ENCODE measurements at places on chromosomes 7 and 10.

DNA sequence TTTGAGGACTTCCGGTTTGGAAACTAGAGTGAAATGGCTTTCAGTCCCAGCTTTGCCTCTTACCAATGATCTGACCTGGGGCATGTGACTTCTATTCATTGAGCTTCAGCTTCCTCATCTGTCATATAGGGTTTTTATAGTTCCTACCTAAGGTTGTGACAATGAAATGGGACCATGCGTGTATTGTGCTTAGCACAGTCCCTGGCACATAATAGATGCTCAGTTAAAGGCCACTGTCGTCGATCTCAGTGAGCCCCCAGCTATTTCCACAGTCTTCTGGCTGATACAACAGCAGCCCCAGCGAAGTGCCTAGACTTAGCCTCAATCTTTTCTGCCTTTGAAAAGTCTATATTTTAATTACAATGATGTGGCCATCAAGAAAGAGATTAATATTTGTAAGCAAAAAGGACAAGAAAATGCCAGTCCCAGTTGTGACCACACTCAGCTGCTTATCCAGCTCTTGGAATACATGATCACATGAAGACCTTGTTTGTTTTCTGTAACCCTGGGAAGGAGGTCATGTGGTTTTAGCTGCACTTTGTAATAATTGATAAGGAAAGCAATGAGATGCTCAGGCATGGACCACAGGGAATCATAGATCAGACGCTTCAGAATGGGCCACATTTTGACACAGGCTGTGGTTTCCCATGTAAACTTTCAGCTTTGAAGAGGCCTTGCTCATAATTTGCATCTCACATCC is 44.6 kb downstream of the VWA2 start:
- no peak for DNase-seq

GRCh38 chr7:68461430-68461829 is 1136.8 kb upstream of the AUTS2 start:
- no peak for DNase-seq

DNA sequence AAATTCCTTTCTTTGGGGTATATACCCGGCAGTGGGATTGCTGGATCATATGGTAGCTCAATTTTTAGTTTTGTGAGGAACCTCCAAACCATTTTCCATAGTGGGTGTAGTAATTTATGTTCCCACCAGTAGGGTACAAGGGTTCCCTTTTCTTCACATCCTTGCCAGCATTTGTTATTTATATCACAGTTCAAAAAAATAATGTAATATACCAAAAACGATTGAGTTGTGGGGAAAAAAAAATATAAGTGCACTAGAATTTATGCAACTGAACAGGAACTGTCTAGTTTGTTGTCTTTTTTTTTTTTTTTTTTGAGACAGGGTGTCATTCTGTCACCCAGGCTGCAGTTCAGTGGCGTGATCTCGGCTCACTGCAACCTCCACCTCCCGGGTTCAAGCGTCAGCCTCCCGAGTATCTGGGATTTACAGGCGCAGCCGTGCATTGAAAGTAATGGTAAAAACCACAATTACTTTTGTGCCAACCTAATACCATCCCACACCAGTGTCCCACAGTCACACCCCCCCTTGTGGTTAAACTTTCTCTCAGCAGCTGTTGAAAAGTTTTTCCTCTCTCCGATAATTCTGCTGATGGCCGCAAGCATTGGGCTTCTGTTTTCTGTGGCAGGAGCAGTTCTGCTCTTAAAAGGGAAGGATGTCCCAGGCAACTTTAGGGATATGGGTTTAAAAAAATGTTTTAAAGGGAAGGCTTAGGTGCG is 6.8 kb upstream of the LAT2 start:
- DNase-seq, result peak; percentile 36

GRCh38 chr10:64529003-64529350 is 1007.8 kb downstream of the REEP3 start:
- DNase-seq, result no peak

DNA sequence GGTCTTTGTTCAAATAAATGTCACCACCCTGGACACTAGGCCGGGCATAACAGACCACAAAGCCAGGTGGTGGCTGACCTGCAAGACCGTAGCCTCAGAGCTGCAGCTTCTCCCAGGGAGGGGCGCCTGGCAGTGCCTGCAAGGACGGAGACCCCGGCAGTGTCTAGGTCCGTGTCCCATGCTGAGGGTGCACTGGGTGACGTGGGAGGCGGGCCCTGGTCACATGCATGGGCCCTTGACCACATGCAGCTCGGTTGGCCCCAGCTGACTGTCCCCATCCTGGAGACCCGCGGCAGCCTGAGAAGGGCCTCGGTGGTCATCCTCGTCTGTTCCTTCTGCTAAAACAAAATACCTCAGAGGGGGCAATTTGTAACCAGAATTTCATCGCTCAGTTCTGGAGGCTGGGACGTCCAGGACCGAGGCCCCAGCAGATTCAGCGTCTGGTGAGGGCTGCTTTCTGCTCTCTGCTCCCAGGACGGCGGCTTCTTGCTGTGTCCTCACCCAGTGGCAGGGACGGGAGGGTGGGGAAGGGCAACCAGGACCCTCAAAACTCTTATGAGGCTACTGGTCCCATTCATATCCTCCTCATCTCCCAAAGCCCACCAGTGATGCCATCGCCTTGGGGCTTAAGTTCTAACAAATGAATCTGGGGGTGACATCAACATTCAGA is 36.8 kb downstream of the PWWP2B start:
- no peak for DNase-seq

DNA sequence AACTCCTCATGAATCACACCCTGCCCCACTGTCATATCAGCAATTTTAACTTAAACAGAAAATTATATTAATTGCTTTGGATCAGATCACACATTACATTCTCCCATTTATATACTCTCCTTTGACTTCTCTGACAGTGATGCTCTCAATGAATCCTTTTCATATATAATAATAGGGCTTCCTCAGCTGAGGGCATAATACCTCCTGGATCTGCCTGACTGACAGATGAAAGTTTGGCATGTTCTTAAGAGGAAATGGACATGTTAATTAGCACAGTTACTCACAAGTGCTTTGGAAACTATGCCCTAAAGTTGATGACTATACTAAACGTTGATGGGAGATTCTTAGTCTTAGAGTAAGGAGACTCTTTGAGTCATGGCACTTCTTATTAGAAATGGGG is 478.2 kb upstream of the LRRN3 start:
- DNase-seq, result no peak

DNA sequence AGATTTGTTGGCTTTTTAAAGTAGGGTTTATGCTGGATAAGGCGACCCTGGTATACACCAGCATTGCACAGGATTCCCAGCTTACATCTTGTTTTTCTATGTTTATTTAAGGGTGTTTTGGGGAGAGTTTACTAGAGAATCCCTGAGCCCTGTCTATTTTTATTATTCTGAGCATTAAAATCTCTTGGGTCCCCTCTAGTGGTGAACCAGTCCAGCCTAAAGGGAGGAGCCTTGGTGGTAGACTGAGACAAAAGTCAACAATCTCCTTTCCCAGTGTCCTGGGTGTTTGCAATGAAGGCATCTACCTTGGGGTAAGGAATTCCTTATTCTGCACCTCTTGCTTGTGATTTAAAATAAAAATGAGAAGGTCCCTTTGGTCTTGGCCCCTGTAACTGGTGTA is 38.2 kb downstream of the ANTXRL start:
- DNase-seq, result peak; percentile 23

DNA sequence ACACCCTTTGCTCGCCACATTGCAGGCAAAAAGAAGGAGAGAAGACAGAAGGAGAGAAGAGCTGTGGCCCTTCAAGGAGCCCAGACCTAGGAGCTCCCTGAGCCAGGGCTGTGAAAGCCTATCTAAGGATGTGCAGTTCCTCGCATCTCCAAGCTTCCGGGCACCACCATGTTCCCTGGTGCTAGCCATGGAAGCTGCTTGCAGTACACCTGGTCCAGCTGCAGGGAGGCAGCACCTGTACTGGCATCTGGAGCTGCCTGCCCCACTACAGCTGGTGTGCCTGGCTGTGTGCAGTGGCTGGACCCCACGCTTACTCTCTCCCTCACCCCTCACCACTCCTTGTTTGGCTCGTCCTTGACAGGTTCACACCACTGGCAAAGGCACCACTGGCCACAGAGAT is 1111.8 kb upstream of the POT1 start:
- DNase-seq, result no peak

DNA sequence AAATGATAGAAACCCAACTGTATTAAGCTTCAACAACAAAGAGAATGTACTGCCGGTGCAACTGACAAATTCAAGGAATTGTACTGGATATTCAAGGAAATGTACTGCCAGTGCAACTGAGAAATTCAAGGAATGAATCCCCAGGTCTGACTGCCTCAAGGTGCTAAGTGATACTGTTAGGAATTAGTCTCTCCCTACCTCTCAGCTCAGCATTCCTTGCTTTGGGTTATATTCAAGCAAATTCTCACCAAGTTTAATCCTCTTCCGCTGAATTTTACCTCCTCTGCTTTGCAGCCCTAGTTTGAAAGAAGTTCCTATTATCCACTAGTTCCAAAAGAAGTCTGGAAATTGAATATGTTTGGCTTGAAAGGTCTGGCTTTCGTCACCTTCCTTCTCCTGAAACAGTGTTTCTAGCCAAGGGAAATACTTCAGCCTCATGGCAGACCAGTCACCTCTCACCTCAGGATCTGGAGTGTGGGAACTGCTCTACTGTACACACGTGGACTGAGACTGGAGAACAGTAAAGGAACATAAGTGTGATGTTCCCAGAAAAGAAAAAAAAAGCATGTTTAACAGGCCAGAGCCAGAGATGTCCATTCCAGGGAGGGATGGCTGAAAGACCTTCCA is 60.4 kb downstream of the SORCS1 start:
- DNase-seq, result no peak

- DNase-seq, result no peak
Observed at GRCh38 chr10:7164955-7165354, 245.9 kb downstream of the SFMBT2 start.

DNA sequence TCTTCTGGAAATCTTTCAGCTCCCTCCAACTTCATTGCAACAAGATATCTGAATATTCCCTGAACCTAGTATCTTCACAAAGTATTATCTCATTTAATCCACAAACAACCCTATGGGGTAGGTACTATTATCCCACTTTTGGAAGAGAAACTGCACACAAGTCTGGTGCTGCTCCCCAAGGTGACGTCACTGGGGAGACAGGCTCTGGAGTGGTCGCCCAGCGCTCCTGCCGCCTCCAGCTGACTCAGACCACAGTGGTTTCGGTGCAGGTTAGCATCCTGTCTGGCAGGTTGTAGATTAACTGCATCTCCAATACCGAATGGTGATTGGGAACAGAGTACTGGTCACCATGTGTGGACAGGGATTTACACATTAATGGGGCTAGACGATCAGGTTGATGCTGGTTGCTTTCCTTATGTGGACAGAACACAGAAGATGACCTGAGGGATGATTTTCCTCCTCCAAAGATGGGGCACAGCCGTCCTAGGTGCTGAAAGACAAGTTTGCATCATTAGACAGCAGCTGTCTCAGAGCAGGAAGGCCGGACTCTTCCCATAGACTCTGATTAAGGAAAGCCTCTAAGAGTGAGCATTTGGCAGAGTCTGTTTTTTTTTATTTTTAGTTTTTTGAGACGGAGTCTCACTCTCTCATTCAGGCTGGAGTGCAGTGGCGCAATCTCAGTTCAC is 128.6 kb downstream of the TRRAP start:
- no peak for DNase-seq

GRCh38 chr10:95291365-95292039 is 699 bp upstream of the PDLIM1 start:
- no peak for DNase-seq

- no peak for DNase-seq
Observed at GRCh38 chr7:23222439-23223030, 24.0 kb upstream of the GPNMB start.

DNA sequence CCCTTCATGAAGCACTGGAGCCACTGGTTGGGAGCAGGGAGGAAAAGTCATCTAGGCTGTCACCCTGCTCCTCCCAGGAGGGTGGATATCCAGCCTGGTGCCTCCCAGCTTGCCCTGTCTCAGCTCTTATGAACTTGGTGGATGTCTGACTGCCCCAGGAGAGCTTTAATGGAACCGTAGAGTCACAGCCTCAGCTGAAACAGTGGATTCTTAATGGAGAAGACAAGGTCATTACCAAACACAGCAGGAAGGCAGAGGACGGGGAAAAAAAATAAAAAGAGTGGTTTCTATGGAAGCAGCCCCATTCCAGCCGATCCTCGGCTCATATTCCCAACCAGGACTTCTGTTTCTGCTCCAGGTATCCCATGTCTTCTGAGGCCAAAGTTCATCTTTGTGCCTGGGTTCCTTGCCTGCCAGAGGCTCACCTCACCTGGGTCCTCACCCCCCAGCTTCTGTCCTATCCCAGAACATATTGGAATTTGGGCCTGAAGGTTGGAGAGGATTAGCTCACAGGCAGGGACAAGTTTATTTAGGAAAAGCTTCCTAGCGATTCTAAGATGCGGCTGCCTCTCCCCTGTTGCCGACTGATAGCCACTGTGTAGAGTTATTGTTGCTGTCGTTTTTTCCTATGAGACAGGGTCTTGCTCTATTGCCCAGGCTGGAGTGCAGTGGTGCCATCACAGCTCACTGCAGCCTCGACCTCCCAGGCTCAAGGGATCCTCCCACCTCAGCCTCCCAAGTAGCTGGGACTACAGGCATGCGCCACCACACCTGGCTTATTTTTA is 15.6 kb downstream of the CCL26 start:
- no peak for DNase-seq

DNA sequence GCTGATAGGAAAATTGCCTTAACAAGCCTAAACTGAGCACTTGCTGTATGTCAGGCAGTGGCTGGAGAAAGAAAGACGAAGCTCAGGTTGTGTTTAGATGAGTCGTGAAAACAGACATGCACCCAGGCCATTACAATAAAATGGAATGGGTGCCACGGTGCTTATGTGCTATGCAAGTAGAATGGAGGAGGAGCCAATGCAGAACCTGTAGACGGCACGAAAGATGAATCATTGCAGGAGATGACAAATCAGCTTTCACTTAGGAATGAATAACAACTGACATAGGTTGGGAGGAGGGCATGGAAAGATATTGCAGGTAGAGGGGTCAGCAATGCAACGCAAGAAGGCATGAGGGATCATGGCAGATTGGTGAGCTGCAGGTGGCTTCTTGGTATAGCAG is 61.2 kb upstream of the ARHGAP21 start:
- DNase-seq, result no peak

- no peak for DNase-seq
Observed at GRCh38 chr10:114256822-114257221, 17.8 kb downstream of the VWA2 start.

DNA sequence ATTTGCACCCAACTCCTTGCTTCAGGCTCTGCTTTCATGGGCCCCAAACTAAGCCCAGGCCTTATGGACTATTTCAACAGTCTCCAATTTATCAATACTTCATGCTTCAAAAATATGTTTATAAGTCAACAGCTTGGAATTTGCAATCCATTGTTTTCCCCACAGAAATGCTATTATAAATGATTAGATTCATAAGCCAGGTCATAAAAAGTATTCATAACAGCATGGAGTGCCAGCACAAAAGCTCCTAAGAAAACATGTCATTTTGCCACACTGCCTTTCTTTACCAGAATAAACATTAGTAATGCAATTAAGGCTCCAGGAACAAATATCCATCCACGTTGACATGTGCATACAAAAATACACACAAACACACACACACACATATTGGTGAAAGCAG is 30.1 kb downstream of the OSBPL3 start:
- no peak for DNase-seq

All from CD4-positive, alpha-beta T cell treated with Interleukin-12 subunit alpha and Interleukin-12 subunit beta, for 1 hour (primary cell).